ENCODE measurements at places on chromosomes 5 and 9. TPM values are rescaled to one million over a fixed set of nuclear protein-coding genes. Genes with fewer than 3 reads are reported as not detected.

Gene PRRX2
- total RNA-seq, result 21.3 TPM

Gene COL23A1
- not detected for total RNA-seq

Gene NPR2
- total RNA-seq, result 21.3 TPM

Gene PCDHGB4
- total RNA-seq, result 5.9 TPM

Gene TRAF1
- 2.9 TPM for total RNA-seq

Gene RNF183
- under 0.01 TPM for total RNA-seq

Gene STOM
- 117 TPM for total RNA-seq

Gene TNFSF8
- total RNA-seq, result not detected

Gene FSD1L
- 6.2 TPM for total RNA-seq

Gene PCDHB9
- total RNA-seq, result under 0.01 TPM

Gene GALNT12
- total RNA-seq, result 19.8 TPM

Gene CSNK1A1
- total RNA-seq, result 306 TPM

Gene PAEP
- not detected for total RNA-seq

Gene POU4F3
- not detected for total RNA-seq

Gene FOXI1
- not detected for total RNA-seq

Gene RNF145
- 24.2 TPM for total RNA-seq

Gene PCDHA11
- under 0.01 TPM for total RNA-seq

Gene FBP1
- total RNA-seq, result not detected

Gene SLC36A3
- not detected for total RNA-seq

Gene SH3TC2
- 1.2 TPM for total RNA-seq

Gene TMEM267
- 10.0 TPM for total RNA-seq

Gene HAPLN1
- total RNA-seq, result not detected

Gene CLTA
- total RNA-seq, result 205 TPM

Gene FBP2
- total RNA-seq, result under 0.01 TPM

Gene TCOF1
- 34.0 TPM for total RNA-seq

Gene SPAG8
- total RNA-seq, result 2.2 TPM

Gene SEMA6A
- total RNA-seq, result 0.20 TPM

Gene PALM2AKAP2
- 13.3 TPM for total RNA-seq

Gene ATG12
- total RNA-seq, result 54.0 TPM

Gene PDE6A
- total RNA-seq, result not detected

Gene FCN1
- not detected for total RNA-seq

Gene BTNL8
- not detected for total RNA-seq

Gene S100Z
- not detected for total RNA-seq

Gene LMX1B
- total RNA-seq, result not detected

Gene CFAP90
- not detected for total RNA-seq

Gene PCDHB2
- total RNA-seq, result 0.59 TPM

Gene RGS14
- total RNA-seq, result 2.5 TPM

Gene SECISBP2
- total RNA-seq, result 31.3 TPM

Gene SMIM33
- not detected for total RNA-seq

Gene OR1N2
- total RNA-seq, result 0.20 TPM

Gene PCDHB4
- not detected for total RNA-seq

Gene CDH6
- under 0.01 TPM for total RNA-seq

Gene LCNL1
- total RNA-seq, result 0.37 TPM

Gene IRX2
- total RNA-seq, result 9.6 TPM
